Stimulated activated CD8-positive, alpha-beta memory T cell treated with anti-CD3 and anti-CD28 coated beads, Interleukin-4, amount 100 ng/mL, for 1 hour (primary cell): ENCODE measurements at places on chromosomes 6 and 20.

- DNase-seq: no peak
Observed at GRCh38 chr6:129801909-129802308, 59.2 kb downstream of the TMEM244 start.

GRCh38 chr20:32819992-32820697, 391 bp downstream of the MAPRE1 start:
- peak; percentile 79 for DNase-seq

- no peak for DNase-seq
Observed at GRCh38 chr6:39793516-39793915, 1.3 kb downstream of the DAAM2 start.

DNA sequence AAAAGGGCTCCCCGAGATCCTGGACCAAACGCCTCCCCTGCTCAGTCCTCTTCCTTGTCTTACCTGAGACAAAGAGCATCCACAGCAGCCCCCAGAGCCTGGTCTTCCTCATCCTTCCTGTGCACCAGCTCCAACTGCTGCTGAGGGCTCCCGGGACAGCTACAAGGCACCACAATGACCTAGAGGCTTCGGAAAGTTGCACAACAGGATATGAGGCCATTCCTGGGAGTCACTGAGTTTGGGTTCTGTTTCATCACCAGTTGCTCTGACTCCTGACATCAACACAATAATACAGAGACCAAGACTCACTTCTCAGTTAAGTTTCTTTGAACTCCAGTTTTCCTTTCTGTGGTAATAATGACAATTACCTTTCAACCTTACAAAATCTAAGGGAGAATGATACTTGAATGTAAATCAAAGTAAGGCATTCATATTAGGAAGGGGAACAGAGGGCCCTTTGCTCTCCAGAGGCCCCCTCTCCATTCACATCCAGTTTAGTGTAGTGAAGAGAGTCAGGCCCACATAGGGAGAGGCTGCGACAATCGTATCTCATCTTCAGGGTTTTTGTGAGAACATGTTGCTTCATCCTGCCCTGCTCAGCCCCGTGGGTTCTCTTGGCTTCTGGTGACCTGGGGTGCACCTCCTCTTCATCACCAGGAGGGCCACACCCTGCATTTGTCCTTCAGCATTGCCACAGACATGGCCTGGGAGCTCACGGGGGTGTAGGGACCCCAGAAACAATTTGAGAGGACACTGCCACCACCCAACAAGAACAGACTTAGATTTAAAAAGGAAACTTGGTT, at the start of gene TREM1:
TREM1 (minus strand) TSS at position 139 of the 803 bp plus-strand sequence; CDS start at position 112, 27 bp downstream.
- no peak for DNase-seq

GRCh38 chr6:5132731-5133130, 47.6 kb downstream of the PPP1R3G start:
- DNase-seq: no peak

GRCh38 chr6:6512711-6513110, 75.8 kb upstream of the LY86 start:
- DNase-seq: no peak

DNA sequence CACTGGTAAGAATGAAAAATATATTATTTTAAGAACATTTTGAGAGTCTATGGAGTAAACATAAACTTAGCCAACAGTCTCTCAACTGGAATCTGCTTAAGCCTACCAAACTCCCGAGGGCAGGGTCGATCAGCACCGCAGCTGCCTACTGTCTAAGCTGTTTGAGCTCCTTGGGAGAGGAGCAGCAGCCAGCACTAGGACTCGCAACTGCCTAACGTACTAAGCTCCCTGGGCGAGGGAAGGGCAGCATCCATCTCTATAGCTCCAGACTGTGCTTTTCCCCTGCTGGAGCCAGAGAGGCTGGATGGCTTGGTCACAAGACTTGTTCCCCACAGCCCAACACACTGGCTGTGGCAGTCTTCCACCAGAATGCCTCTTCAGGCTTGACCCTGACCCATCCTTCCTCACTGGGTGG, 96.4 kb downstream of the MOXD1 start:
- DNase-seq: no peak

DNA sequence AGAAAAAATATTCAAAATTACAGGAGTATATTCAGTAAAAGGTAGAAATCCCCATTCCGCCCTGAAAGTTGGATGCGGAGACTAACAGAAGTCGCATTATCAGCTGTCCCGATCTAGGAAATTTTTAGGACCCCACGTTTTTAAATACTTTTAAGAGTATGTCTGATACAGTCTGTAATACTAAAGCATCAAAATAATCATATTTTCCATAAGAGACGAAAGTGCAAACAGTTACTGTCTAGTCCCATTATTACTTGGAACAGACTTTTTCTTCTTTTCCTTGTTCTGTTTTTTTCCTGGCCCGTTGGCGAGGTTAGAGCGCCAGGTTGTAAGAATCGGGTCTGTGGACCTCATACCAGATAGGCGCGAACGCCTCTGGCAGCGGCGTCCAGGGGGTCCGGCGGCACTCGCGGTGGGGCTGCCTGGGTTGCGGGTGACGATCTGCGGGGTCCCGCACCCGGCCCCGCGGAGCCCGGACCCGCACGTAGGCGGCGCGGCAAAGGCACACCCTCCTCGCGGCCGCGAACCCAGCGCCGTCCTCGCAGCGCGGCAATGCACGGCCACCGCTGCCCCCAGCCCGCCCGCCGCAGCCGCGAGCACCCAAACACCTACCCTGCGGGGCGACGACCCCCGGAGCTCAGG, 460 bp downstream of the PLAGL1 start:
- no peak for DNase-seq

DNA sequence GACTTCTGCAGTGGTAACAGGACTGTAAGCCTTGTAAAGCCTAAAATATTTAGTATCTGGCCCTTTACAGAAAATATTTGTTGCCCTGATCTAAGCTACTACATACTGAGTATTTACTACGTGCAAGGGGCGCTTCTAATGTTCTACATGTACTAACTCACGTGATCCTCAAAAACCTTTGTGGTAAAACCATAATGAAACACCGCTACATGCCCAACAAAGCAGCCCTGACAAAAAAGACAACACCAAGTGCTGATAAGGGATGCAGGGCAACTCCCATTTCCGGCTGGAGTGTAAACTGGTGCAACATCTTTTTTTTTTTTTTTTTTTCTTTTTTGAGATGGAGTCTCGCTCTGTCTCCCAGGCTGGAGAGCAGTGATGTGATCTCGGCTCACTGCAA, 85.0 kb downstream of the SULF2 start:
- DNase-seq: no peak

DNA sequence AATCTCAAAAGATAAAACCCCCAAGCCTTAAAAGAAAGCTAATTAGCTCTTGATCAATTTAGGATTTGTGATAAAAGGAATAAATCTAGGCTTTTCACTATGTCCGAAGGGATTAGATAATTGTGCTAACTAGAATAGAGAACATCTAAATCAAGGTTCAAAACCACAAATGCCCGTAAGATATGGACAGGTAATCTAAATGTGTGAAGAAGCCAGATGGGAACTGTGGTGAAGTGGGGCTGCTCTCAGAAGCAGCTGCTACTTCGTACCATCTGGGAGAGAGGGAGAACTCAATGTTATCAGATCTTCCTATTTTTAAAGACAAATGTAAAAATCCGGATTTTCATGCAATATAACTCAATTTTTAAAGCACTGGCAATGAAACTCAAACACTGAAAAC, 44.2 kb downstream of the NCOA6 start:
- no peak for DNase-seq

GRCh38 chr6:75155631-75156030, 50.2 kb downstream of the COL12A1 start:
- no peak for DNase-seq

DNA sequence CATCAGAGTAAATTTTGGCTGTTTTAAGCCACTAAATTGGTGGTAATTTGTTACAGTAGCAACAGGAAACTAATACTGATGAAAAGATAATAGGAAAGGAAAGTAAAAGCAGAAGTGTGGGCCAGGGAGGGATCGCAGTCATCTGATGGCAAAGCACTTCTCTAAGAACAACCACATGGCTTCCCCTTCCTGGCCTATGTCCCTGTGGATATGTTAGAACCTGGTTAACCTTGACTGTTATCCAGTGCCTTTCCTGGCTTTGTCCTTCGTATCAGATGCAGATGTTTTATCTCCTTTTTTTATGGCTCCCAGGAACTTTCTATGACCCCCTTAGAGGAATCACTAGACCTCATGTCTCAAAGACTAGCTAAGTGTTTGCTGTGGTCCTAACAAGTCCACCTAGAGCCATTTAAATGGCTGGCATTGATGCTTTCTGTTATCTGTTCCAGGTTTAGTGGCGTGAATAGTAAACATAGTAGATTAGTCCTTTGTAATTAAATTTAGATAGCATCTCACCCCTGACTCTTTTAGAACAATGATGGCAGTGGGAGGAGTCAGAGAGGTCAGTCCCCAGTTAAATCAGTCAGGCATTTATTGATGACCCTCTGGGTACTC, 79.2 kb upstream of the PHACTR2 start:
- no peak for DNase-seq

- DNase-seq: no peak
Observed at GRCh38 chr6:35173427-35174087, 32.4 kb upstream of the TCP11 start.

GRCh38 chr6:4804095-4804494, 27.9 kb downstream of the CDYL start:
- DNase-seq: no peak

DNA sequence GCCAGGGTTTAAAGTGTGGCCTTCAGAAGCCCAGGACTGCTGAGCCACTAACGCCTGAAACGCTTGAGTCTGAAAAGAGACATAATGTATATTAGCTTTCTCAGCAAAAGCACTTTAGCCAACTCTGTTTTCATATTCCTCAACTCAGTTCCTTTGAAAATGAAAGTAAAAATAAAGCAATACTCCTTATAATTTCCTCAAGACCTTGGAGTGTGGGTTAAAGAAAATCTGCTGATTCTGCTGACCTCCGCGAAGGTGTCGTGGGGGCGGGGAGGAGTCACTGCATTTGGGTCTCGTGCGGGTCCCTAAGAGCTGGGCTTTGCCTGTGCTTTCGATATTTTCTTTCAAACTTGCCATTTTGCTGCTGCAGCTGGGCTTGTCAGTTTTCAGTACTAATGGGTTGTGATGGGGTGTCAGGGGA, 142.2 kb upstream of the ARID1B start:
- no peak for DNase-seq

GRCh38 chr6:29479560-29479959, 8.2 kb downstream of the MAS1L start:
- DNase-seq: no peak

DNA sequence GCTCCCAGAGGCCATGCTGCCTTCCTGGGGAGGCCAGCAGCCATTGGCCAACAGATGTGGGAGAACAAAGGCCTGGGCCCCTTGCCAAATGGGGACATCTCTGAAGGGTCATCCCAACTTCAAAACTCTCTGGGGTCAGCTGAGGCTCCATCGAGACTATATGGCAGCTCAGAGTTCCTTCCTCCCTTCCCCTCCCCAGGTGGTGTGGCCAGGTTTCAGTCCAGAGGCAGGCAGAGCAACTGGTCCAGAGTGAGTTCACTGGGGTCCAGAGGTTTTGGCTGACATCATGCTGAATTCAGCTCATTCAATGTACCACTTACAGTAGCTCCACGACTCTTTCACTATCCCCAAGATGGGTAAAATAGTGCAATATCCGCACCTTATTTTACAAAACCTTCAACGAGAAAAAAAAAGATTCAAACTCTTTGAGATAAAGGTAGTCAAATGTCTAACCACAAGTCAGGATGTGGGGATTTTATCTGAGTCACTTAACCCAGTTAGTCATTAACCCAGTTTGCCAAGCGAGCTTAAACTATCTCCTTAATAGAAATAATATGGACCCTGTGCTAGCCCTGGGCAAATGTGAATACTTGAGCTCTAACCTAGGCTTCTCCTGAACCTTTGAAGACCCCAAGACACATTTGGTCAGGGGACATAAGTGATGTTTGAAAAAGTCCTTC, 108.4 kb upstream of the PLEKHG1 start:
- no peak for DNase-seq

DNA sequence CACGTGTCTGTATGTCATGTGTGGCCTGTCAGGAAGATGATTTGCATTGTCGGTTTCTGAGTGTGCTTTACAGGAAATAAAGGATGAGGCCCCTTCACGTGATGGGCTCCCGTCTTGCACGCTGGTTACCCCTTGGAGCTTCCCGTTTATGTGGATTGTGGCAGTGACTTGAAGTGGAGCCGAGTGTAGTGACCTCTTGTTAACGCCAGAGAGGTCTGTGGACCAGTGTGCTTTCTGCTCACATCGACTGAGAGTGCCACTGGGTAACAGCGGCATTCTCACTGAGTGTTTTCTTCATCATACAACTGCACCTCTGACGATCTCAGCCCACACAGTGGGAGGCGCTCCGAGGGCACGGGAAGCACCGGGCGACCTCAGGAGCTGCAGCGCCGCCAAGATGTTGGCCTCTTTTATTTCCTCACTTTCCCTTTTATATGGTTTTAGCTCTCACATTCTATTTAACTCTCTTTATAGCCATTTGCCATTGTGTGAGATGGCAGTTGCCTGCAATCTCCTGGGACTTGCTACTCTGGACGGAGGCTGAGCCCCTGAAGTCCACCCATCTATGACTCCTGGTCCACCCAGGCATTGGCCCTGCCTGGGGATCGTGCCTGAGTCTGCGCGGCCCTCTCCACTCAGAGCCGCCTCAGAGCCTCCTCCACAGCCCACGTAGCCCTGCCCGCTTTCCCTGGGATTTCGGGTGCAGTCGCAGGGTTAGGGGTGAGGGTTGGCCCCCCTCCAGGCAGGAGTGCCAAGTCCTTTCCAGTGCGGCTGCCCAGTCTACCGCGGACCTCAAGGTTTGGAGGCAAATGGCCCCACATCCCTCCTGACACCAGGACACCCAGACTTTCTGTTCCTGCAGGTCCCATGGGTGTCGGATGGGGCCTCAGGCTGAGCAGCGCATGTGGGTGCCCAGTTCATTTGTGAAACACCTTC, 238.9 kb downstream of the ERMARD start:
- DNase-seq: no peak

GRCh38 chr20:44174996-44175765, 11.8 kb downstream of the JPH2 start:
- DNase-seq: no peak

DNA sequence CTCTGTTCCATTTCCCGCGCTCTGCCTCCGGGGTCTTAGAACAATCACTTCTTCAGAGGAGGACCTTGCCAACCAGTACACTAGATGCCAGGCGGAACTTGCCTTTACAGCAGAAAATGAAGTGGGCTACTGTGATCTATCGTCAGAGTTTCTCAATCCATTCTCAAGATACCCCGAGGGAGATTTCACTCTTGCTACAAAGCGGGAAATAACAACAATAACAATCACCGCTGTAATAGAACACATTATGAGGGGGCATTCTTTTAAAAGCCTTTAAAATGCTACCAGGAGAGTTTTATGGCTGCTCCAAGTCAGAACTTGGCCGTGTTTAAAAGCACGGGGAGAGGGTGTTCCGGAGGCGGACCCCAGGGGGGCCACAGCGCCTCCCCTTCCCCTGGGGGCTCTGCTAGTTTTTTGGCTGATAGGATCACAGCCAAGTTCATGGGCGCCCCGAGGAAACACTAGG, 617.0 kb upstream of the AGPAT4 start:
- DNase-seq: no peak

DNA sequence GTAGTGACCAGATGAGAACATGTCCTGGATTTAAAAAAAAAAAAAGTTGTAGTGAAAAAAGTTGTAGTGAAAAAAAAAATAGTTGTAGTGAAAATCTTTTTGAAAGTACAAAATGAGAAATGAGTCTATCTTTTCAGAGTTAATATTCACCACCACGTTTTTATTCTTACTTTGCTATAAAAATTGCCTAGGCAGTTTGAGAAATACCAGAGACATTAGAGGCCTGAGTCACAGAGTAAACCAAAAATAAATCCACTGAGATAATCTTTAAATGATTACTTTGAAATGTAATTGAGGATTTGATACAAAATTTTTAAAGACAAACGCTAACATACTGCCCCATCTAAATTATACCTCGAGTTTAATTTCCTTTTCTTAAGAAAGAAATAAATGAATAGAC, 101.2 kb upstream of the TIAM2 start:
- no peak for DNase-seq
